Ecto neural progenitor cell (in vitro differentiated cells): ENCODE measurements at places on chromosomes 1 and 21.

DNA sequence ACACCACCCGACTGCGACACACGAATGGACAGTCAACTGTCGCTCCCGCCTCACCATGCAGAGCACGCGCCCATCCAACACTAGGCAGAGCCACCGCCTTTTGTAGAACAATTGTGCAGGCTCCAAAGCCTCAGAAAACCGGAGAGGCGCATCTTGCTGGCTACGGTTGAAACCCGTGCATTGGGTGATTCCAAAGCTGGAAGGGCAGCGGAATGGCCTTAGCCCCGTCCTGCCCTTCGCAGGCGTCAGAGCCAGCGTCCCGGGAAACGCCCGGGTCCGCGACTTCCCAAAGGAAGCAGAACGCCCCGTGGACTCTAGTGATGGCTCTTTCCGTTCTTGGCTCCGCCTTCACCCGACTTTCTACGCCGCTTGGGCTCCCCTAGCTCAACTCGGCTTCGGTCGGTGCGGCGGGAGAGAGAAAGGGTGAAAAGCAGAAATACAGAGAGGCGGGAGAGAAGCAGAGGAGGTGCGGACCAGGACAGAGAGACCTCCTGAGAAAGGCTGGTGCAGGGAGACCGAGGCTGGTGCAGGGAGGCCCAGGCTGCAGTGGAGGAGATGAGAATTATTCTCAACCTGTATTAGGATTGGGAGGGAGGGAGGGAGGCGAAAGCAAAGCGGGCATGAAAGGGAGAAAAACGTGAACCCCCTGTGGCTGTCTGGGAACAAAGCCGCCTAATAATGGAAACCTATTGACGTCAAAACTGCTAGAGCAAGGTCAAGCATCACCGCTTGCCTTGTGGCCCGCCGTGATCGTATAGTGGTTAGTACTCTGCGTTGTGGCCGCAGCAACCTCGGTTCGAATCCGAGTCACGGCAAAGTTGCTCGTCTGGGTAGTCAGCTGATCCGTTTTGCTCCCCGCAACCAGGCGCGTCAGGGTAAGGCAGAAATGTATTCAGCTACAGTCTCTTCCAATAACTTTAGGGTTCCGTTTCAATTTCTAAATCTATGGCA lies 99.5 kb downstream of the PRKAB2 start:
- peak; percentile 64 for DNase-seq

- DNase-seq, result no peak
Observed at GRCh38 chr1:228515200-228515834, 28.1 kb downstream of the RNF187 start.

DNA sequence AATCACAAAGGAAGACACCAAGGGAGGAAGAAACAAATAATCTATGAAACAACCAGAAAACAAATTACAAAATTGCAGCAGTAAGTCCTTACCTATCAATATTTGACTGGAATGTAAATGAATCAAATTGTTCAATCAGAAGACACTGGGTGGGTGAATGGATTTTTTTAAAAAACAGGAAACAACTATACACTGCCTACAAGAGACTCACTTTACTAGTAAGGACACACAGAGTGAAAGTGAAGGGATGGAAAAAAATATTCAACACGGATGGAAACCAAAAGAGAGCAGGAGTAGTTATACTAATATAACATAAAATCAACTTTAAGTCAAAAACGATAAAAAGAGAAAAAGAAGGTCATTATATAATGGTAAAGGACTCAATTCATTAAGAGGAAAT lies 6.4 kb upstream of the PRSS38 start:
- DNase-seq, result no peak

GRCh38 chr1:101748077-101748476 lies 248.6 kb downstream of the OLFM3 start:
- DNase-seq, result no peak

GRCh38 chr21:28704746-28705145 lies 287.9 kb downstream of the LTN1 start:
- no peak for DNase-seq

- DNase-seq, result no peak
Observed at GRCh38 chr1:93021539-93022134, 57.4 kb upstream of the MTF2 start.

- no peak for DNase-seq
Observed at GRCh38 chr1:173411835-173412742, 65.0 kb upstream of the PRDX6 start.

- no peak for DNase-seq
Observed at GRCh38 chr1:65090406-65090805, 57.6 kb upstream of the AK4 start.

DNA sequence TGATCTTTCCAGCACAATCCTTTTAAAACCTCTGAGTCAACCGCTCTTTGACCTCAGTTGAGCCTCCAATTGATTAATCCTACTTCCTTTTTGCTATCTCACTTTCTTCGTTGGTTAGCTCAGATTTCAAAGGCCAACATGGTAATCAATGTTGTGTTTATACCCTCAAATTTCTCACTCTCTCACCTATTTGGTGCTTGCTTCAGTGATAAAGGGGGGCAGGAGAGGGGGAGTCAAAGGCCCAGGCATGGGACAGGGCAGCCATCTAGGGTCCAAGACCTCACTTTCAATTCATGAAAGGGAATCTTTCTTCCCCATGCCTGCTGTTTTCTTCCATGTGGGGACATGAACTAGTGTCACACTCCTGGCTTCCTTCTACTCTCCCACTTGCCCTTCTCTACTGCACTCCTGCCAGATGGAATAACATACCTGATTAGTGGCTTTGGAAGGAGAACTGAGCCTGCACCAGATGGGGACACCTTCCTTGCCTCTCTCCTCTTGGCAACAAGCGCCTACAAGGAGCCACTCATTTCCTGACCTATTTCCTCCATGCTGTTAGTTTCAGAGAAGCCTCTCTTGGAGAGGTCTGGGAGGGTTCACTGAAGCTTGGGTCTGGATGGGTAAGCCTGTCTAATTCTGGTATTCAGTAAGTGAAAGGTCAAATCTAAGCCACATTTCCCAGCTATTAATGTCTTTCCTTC lies 73.3 kb upstream of the ARHGAP29 start:
- DNase-seq, result no peak

- DNase-seq, result no peak
Observed at GRCh38 chr1:156226116-156226538, 13.3 kb downstream of the PMF1 start.

DNA sequence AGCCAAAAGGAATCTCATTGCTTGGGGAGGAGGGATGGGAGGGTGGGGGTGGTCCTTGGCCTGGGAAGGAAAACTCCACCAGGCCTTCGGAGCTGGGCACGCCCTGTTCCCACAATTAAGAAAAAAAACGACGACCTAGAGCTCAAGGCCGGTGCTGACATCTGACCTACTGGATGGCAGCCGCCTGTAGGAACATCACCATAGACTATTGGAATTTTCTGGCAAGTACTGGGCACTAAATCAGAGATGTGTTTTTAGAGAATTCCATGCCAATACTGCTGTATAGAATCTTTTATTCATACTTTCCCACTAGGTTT lies 729 bp downstream of the NADK start:
- DNase-seq, result no peak

GRCh38 chr1:51498924-51499323 lies 20.1 kb downstream of the EPS15 start:
- no peak for DNase-seq

- no peak for DNase-seq
Observed at GRCh38 chr1:113013823-113014222, 57.8 kb upstream of the SLC16A1 start.

DNA sequence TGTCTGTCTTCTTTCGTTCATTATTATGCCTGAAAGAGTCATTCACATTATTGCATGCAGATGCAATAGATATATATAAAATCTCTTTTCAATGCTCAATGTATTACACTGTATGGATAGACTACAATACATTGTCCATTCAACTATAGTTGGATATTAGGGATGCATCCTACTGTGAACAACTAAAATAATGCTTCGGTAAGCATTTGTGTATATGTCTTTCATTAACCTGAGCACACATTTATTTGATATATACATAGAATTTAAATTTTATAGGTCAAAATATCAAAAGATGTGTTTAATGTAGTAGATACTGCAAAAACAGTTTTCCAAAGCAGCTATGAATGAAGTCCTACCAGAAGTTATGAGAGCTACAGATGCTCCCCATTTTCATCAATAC lies 8.9 kb downstream of the PLD5 start:
- DNase-seq, result no peak

DNA sequence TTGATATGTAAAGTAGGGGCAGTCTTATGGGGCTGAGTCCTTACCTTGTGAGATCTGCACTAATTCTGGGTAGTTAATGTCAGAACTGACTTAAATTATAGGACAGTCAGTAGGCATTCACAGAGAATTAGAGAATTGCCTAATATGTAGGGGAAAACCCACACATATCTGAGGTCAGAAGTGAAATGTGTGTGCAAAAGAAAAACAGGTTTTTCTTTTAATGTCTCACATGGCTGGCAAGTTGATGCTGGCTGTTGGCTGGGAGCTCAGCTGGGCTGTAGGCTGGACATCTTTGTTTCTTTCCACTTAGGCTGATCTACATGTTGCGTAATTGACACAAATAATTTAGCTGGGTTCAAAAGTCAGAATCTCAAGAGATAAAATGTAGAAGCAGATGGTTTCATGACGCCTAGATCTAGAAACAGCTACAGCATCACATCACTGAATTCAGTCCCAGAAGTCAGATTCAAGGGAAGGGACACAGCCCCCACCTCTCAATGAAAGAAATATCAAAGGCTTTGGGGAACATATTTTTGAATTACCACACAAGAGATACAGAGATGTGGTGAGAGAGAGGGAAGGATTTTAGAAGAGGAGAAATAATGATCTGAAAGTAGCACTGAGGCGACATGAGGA lies 98.9 kb downstream of the TNFSF18 start:
- DNase-seq, result no peak

GRCh38 chr1:193437785-193438184 lies 251.4 kb upstream of the B3GALT2 start:
- DNase-seq, result no peak

- DNase-seq, result no peak
Observed at GRCh38 chr1:1756661-1757421, 21.4 kb downstream of the NADK start.

GRCh38 chr1:19737104-19737825 lies 62.5 kb downstream of the TMCO4 start:
- no peak for DNase-seq

DNA sequence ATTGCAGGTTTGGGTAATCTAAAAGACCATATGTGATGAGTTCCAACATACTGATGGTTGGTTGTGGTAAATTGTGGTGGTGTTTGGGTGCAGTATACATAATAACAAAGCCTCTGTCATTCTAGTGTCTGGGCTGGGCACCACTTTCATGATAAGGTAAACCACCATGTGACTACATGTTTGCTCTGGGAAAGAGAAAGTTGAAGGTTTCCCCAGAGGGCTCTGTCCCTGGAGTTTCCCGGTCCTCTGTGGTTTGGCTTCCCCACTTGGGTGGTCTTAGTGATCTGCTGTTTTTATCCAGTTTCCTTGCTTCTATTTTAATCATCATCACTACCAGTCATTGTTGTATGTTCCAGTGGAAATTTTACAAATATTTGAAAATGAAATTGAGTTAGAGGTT lies 55.9 kb upstream of the TSPAN2 start:
- DNase-seq, result no peak

GRCh38 chr1:118338936-118339335 lies 153.9 kb upstream of the SPAG17 start:
- no peak for DNase-seq

- no peak for DNase-seq
Observed at GRCh38 chr1:152811050-152811449, 721 bp upstream of the LCE1B start.

GRCh38 chr1:198701766-198702539 lies 63.1 kb downstream of the PTPRC start:
- no peak for DNase-seq

- DNase-seq, result no peak
Observed at GRCh38 chr21:15682977-15683376, 46.8 kb upstream of the USP25 start.

GRCh38 chr1:150560011-150560438 lies 10.8 kb downstream of the ADAMTSL4 start:
- peak; percentile 88 for DNase-seq

GRCh38 chr1:13730751-13731482 lies 30.9 kb downstream of the PRDM2 start:
- no peak for DNase-seq

DNA sequence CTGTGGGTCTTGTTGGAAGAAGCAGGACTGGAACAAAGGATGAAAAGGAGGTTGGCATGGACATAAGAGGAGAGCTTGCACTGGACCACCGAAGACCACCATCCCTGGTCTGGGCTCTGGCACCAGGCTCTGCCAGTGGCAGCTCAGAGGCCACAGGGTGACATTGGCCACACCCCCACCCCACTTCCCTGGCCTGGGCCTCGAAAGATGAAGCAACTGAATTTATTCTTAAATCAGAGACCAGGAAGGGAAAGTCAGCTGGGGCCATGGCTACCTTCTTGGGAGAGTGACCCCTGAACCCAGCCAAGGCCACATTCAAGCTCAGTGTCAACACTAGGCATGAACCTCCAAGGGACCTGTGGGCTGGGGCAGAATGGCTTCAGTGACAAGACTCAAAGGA lies 4.0 kb downstream of the KLHDC7A start:
- DNase-seq, result no peak

GRCh38 chr1:2840036-2840809 lies 38.7 kb upstream of the TTC34 start:
- DNase-seq, result no peak

- DNase-seq, result no peak
Observed at GRCh38 chr1:117633423-117633822, 27.6 kb downstream of the TENT5C start.

GRCh38 chr1:218967836-218968235 lies 205.8 kb upstream of the LYPLAL1 start:
- DNase-seq, result no peak

- DNase-seq, result no peak
Observed at GRCh38 chr21:28671549-28672195, 321.0 kb downstream of the LTN1 start.

GRCh38 chr1:64917328-64917861 lies 49.0 kb downstream of the JAK1 start:
- no peak for DNase-seq

DNA sequence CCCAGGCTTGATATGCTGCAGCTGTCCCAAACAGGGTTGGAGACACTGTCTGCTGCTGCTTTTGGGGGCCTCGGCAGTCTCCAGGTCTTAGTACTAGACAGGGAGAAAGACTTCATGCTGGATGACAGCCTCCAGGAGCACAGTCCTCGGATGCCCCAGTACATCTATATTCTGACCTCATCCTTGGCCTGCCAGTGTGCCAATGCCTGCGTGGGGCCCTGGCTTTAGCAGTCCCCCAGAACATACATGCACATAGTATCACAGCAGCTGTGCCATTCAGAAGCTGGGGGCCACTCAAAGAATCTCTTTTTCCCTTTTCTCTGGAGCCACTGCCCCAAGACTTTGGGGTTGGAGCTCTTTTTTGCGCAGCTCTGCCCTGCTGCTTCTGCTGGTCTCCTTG lies 4.4 kb upstream of the ZSCAN20 start:
- DNase-seq, result no peak

GRCh38 chr1:222286011-222286410 lies 261.9 kb downstream of the HHIPL2 start:
- no peak for DNase-seq

DNA sequence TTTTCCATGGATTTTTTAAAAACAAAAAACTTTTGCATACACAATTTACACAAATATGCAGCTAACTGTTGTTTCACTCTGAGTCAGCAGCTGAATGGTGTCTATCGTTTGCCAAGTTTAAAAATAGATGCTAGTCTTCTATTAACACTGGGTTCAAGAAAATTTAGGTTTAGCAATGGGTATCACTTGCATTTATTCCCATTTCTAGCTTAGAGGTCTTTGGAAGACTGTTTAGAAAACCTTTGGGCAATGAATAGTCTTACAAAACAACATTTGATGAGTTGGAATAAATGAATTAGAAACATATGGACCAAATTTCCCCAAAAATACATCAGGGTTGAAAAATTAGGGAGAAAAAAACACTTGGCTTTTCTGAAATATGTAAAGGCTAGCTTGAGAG lies 165.8 kb downstream of the LYPLAL1 start:
- no peak for DNase-seq
